ENCODE measurements at places on chromosomes 6 and 20. TPM values are rescaled to one million over a fixed set of nuclear protein-coding genes. Genes with fewer than 3 reads are reported as not detected.

GRCh38 chr6:77036400-77036799 is 426.9 kb downstream of the HTR1B start:
- no peak for DNase-seq

DNA sequence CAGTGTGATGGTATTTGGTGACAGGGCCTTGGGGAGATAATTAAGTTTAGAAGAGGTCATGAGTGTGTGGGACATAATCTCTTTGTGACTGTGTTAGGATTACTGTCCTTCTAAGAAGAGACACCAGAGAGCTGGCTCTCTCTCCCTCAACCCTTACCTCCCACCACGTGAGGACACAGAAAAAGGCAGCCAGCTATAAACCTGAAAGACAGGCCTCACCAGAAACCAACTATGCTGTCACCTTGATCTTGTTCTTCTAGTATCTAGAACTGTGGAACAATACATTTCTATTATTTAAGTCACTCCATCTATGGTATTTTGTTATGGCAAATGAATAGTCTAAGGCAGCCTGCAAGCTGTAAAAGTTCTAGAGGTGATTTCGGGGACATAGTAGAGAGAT is 203.7 kb downstream of the OTOR start:
- DNase-seq: no peak

The ADAM33 gene
- 16.0 TPM for total RNA-seq

DNA sequence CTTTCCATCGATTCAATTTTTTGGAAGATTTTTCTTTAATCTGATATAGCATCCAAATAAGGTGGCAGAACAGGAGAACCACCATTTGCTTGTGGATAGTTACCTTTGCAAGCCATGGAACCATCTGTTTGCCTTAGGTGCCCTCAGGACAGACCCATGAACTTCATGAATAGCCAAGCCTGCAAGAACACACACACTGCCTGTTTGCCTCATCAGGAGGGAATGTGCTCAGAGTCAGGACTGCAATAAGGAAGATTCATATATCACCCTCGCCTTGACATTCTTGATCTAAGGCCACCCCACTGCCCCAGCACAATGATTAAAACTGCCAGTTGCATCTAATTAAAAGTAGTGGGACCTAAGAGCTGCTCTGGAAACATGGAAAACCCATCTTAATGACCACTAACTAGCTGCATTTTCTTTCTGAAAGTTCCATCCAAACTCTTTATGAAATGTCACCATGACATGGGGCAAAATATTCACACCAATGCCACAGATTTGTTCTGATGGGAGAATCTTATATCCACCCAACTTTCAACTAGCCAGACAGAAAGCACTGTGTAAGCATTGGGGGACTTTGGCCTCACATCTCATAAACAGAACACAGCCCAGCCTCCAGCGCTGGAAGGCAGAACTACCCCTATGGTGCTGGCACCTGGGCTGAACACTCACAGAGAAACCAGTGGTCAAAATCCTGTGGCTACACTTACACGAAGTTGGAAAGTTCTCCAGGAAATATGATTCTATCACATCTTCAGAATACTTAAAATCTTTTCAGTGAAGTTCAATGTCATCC is 48.3 kb downstream of the TBXT start:
- DNase-seq: no peak

- no peak for DNase-seq
These were observed 128.4 kb upstream of the ESR1 start for GRCh38 chr6:151679081-151679480.
